DND-41 (cell line): ENCODE measurements at places on chromosomes 1 and 21.

GRCh38 chr21:33760641-33761440 is 118.5 kb downstream of the ITSN1 start:
- H3K27ac ChIP-seq, result no peak overlapping the region
- no peak for DNase-seq
- H3K27me3 ChIP-seq, result no peaks in the 10 kb centered on the region
- no peak overlapping the region for H3K4me3 ChIP-seq

- no peak overlapping the region for H3K27ac ChIP-seq
- H3K4me3 ChIP-seq, result no peak overlapping the region
- H3K36me3 ChIP-seq, result no peaks in the 10 kb centered on the region
- no peaks in the 10 kb centered on the region for H3K4me1 ChIP-seq
- peaks cover 2% of the 10 kb centered on the region for H3K27me3 ChIP-seq
Observed at GRCh38 chr1:56670350-56670749, 25.2 kb downstream of the PRKAA2 start.

DNA sequence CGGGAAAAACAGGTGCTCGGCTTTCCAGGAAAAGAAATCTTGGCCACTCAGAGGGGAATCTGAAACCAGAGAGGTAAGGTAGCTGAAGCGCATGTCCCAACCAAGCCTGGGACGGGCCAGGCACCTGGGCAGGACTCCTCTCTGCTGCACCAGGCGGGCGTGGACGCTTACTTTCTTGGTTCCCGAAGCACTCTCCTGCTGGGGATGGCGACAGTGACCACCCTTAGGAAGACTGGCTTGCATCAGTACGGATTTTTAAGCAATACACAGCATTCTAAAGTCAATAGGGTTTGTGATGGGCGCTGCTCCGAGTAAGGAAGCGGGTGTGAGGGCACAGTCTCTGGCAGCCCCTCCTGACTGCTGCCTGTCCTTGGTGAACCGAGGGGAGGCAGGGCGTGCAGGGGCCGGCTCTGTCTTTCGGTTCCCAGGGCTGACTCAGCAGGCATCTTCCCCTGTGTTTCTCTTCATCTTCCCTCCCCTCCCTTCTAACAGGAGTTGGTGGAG is 74.9 kb upstream of the ANGPTL1 start:
- no peaks in the 10 kb centered on the region for H3K36me3 ChIP-seq
- H3K4me1 ChIP-seq, result no peaks in the 10 kb centered on the region
- no peak overlapping the region for H3K4me3 ChIP-seq

- H3K36me3 ChIP-seq, result no peaks in the 10 kb centered on the region
- no peak overlapping the region for H3K4me3 ChIP-seq
- no peak overlapping the region for H3K27ac ChIP-seq
- no peaks in the 10 kb centered on the region for H3K27me3 ChIP-seq
Observed at GRCh38 chr1:169160845-169161495, 54.5 kb downstream of the ATP1B1 start.

DNA sequence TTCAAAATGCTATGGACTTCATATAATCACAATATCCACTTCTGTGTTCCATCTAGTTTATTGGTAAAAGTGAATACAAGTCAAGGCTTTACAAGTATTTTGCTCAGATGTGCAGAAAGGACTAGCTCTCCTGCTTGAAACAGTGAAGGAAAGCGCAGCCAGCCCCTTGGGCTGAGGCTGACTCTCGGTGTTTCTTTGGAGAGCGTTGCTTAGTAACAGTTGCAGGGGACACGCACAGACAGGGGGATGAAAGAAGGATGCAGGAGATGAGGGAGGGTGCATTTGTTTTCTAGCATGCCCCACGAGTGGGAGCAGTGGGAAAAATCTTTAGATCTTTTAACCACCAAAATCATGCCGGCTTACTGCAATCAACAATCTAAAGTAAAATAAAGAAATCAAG is 9.1 kb downstream of the PYCR2 start:
- H3K27me3 ChIP-seq, result no peaks in the 10 kb centered on the region
- peaks cover 25% of the 10 kb centered on the region for H3K36me3 ChIP-seq
- H3K4me3 ChIP-seq, result no peak overlapping the region
- H3K27ac ChIP-seq, result no peak overlapping the region
- no peak for DNase-seq
- peaks cover 11% of the 10 kb centered on the region for H3K4me1 ChIP-seq

DNA sequence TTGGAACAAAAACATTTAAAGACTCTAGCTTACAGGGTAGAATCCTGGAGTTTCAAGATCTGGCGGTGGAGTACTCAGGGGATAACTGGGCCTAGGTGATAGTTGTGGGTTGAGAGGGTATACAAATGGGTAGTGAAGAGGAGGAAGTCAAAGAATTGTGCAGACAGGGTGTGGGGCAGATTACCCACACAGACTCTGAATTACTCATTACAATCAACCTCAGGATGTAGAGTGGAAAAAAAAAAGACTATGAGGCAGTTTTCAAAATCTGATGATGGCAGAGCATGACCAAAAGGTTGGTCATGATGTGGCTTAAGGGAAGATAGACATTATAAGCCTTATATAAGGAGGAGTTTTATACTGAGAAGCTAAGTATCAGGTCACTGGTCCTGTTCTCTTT is 44.1 kb upstream of the GLIS1 start:
- no peaks in the 10 kb centered on the region for H3K27me3 ChIP-seq
- no peak overlapping the region for H3K27ac ChIP-seq
- H3K4me1 ChIP-seq, result no peaks in the 10 kb centered on the region
- H3K4me3 ChIP-seq, result no peak overlapping the region
- no peak for DNase-seq

- no peak overlapping the region for H3K27ac ChIP-seq
- no peak overlapping the region for H3K4me3 ChIP-seq
- no peak for DNase-seq
- H3K36me3 ChIP-seq, result no peaks in the 10 kb centered on the region
Observed at GRCh38 chr1:22618056-22618455, 18.4 kb upstream of the C1QA start.

- no peak overlapping the region for H3K27ac ChIP-seq
- no peaks in the 10 kb centered on the region for H3K4me1 ChIP-seq
- no peak overlapping the region for H3K4me3 ChIP-seq
- H3K36me3 ChIP-seq, result no peaks in the 10 kb centered on the region
- H3K27me3 ChIP-seq, result peaks cover 7% of the 10 kb centered on the region
Observed at GRCh38 chr1:62232871-62233278, 38.2 kb downstream of the L1TD1 start.

GRCh38 chr1:235835226-235835625 is 31.5 kb downstream of the LYST start:
- DNase-seq, result no peak
- H3K4me1 ChIP-seq, result no peaks in the 10 kb centered on the region
- H3K36me3 ChIP-seq, result no peaks in the 10 kb centered on the region
- no peak overlapping the region for H3K4me3 ChIP-seq
- peaks cover 3% of the 10 kb centered on the region for H3K27me3 ChIP-seq
- no peak overlapping the region for H3K27ac ChIP-seq

DNA sequence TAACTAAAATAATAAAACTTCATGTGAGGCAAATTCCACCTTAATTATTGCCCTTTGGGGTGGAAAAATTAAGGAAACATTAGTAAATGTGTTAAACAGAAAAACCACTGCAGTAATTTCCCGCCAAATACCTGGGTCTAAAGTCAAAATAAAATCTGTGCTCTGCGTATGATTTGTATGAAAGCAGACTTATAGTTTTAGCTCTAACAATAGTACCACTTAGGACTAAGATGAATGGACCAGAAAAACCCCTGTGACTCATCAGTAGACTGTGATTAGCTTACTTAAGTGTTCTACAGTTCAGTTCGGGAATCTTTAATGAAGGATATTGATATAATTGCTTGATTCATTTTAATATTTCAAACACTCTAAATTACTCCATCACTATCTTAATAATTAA is 23.3 kb upstream of the C1orf105 start:
- no peak overlapping the region for H3K27ac ChIP-seq
- no peaks in the 10 kb centered on the region for H3K27me3 ChIP-seq
- no peak for DNase-seq

- H3K4me1 ChIP-seq, result no peaks in the 10 kb centered on the region
- DNase-seq, result no peak
- H3K4me3 ChIP-seq, result no peak overlapping the region
- H3K27me3 ChIP-seq, result no peaks in the 10 kb centered on the region
Observed at GRCh38 chr1:11340233-11340632, 67.2 kb downstream of the UBIAD1 start.

- peak; percentile 72 for DNase-seq
- peaks cover 23% of the 10 kb centered on the region for H3K36me3 ChIP-seq
- no peaks in the 10 kb centered on the region for H3K27me3 ChIP-seq
- peak overlapping the region; percentile 93 for H3K27ac ChIP-seq
- peak overlapping the region; percentile 67 for H3K4me3 ChIP-seq
Observed at GRCh38 chr1:42456754-42457089, 379 bp downstream of the PPCS start.

- H3K4me3 ChIP-seq, result no peak overlapping the region
- H3K36me3 ChIP-seq, result peaks cover 43% of the 10 kb centered on the region
- no peaks in the 10 kb centered on the region for H3K4me1 ChIP-seq
- no peaks in the 10 kb centered on the region for H3K27me3 ChIP-seq
Observed at GRCh38 chr21:33598051-33598450, 9.6 kb upstream of the DONSON start.
